Renal cortex interstitium (tissue), 15 donors: ENCODE measurements at places on chromosomes 3 and 15.

DNA sequence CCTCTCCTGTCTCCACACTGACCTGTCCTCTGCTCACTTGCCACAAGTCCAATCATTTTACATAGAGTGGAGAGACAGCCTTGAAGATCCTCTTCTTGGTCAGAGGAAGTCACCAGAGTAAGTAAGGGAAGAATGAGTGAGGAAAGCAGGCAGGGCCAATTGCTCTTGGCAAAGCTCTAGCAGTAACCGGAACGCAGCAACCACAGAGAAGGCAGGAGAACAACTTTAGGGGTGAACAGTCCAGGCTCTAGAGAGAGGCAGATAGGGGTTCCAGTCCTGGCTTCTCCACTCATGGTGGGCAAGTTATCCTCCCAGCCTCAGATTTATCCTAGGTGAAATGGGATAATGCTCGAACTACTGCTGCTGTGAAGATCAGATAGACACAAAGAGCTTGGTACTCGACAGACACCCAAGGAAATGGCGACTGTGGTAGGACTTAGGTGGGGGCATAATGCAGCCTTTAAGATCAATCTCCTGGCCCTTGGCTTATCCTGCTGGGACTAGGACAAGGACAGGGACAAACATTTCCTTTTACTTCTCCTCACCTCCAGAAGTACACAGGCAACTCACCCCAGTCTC lies 1.2 kb upstream of the ADAMTSL3 start:
- DNase-seq, result no peak

DNA sequence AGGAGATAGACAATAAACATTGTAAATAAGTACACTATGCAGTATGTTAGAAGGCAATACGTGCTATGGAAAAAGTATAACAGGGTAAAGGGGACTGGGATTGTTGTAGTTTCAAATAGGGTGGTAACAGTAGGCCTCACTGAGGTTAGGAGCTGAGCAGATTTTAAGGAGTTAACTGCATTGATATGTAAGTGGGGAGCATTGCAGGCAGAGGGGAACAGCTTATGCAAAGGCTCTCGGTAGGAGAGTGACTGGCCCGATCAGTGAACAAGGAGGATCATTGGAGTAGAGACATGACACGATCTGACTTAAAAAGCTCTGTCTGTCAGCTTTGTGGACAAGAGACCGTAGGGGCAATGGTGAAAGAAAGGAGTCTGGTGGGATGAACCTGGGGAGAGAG lies 46.8 kb downstream of the PCCB start:
- DNase-seq, result no peak

- no peak for DNase-seq
These were observed 19.1 kb downstream of the SPSB4 start for GRCh38 chr3:141070229-141070628.

- no peak for DNase-seq
These were observed 907 bp downstream of the PLXNA1 start for GRCh38 chr3:126983653-126984390.

DNA sequence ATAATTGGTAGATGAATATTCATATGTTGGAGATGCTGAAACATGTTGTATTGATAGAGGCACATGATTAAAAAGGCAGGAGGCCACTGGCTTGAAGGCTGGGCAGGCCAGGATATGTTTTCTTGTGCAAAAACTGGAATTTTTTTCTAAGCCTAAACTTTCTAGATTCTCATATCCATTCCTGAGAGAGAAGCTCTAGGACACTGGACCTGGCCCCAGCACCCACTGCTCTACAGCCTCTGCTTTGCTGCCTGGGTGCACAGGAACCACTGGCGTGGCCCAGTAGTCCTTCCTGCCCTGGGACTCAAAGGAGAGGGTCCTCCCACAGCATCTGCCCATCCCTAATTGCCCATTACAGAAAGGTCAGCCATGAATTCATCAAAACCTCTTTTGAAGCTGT lies 58.1 kb upstream of the APEH start:
- no peak for DNase-seq

DNA sequence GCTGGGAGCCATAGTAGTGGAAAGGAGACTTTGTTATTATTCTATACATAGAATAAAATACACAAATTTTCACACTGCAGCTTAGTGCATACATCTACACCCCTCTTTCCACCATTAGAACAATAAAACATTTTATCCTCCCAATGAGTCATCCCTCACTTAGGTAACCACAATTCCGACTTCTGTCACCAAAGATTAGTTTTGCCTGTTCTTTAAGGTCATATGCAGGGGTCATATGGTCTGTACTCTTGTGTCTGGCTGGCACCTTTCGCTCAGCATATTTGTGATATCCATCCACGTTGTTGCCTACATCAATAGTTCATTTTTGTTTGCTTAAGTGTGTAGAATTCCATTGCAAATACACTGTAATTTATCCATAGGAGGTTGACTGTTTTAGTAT lies 399.4 kb downstream of the SHQ1 start:
- DNase-seq, result no peak

GRCh38 chr3:61875976-61876671 lies 314.8 kb downstream of the PTPRG start:
- no peak for DNase-seq
